ENCODE measurements at places on chromosomes 12 and 14.
A peak's percentile ranks its signal among the peaks of the same experiment; 100 is the strongest.

- DNase-seq: no peak
Measured at GRCh38 chr12:105820429-105821125, 318.2 kb downstream of the NUAK1 start.

- DNase-seq: no peak
Measured at GRCh38 chr12:126295652-126296051, 1230.4 kb downstream of the AACS start.

DNA sequence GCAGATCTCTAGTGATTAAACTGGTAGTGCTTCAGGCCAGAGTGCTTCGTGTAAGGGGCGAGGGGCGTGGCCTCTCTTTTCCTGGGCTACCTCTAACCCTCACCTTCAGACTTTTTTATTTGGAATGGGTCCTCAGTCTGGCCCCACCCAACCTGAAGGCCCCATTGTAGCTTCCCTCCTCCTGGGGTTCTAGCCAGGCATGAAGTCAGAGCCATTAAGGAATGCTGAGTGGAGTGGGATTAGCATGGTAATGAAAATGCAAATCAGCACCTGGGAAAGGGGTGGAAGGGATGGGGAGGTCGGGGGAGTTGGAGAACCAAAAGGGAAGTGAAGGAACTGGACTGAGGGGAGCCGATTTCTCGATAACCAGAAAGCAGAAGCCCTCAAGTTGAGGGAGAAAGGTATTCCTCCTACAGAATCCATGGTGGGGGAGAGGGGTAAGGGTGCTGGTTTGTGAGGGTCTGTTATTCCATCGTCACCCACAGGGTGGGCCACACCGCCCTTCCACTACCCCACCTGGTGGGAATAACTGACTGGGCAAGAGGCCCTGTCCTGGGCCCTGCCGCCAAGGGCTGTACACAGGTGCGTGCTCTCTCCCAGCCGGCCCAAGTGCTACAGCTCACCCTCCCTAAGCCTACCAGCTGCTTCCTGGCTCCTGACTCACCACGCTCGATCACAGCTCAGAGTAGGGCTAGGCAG lies 14.1 kb downstream of the ZFHX2 start:
- no peak for DNase-seq

DNA sequence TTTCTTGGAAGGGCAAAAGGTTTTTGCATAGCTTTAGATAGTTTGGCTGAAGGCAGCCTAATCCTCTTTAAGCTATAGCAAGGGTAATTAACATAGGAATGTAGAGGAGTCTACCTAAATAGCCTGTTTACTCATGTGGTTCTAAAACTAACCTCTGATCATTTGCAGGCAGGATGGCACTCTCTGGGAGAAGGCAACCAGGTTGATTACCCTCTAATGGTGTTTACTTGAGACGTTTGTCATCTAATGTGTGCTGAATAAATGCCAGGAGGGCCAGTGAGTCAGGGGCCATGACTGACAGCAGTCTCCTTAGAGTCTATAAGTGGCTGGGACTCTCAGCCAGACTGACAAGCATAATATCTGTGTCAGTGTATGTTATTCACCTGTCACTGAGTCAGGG lies 286.4 kb downstream of the PCNX1 start:
- DNase-seq: no peak

DNA sequence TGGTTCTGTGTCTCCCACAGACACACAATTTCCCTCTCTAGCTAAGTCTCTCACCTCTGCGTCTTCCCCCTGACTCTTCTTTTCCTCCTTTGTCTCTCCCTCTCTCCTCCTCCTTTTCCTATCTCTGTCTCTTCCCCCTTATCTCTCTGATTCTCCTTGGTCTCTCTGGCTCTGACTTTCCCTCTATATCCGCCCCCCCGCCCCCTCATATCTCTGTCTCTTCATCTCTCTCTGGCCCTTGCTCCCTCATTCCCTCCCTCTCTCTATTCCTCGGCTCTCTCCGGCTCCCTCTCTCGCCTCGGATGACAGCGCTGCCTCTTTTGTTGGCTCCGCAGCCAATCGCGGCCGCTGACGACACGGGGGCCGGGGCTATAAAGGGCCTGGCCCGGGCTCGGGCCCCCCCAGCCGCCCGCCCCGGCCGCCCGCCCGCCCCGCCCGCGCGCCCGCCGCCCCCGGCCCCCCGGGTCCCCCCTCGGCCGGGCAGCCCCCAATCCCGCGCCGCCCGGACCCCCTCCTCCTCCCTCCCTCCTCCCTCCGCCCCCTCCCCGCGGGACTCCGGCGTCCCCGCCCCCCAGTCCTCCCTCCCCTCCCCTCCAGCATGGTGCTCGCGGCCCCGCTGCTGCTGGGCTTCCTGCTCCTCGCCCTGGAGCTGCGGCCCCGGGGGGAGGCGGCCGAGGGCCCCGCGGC lies at the start of gene GDF11:
Gene GDF11, plus strand, starts transcription at position 404 of the 687 bp plus-strand sequence. Its CDS starts 195 bp downstream, at position 599.
- peak; percentile 62 for DNase-seq

GRCh38 chr12:1806301-1807086 lies 13.9 kb upstream of the LRTM2 start:
- no peak for DNase-seq

- DNase-seq: no peak
Measured at GRCh38 chr12:132114667-132115066, 29.5 kb downstream of the DDX51 start.

GRCh38 chr12:7120166-7120565 lies 8.5 kb downstream of the RBP5 start:
- DNase-seq: no peak

- DNase-seq: no peak
Measured at GRCh38 chr14:90545966-90546751, 149.3 kb downstream of the CALM1 start.

DNA sequence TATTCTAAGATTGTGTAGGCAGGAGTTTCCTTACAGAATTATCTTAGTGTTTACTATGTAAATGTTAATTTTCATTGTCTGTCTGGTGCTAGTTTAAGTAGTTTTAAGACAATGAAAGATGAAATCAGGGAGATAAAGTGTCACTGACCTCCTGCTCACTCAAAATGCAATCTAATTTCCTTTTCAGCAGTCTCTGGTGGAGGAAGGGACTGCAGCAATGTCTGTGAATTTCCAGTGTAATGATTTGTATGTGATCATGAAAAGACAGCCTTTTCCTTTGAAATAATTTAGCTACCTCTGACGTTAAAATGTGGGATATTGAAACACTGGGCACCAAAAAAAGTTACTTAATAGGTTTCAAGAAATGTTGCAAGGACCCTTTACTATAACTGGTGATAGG lies 779.7 kb upstream of the FLRT2 start:
- no peak for DNase-seq

Measured in T-helper 2 cell (primary cell).